Gastrocnemius medialis (tissue), 4 donors: ENCODE measurements at places on chromosomes 1 and 21. TPM values are rescaled to one million over a fixed set of nuclear protein-coding genes. Genes with fewer than 3 reads are reported as not detected.

- DNase-seq: peak; percentile 43
Observed at GRCh38 chr1:111275079-111275478, 15.6 kb upstream of the CHIA start.

- no peak for DNase-seq
Observed at GRCh38 chr1:72006092-72006491, 276.2 kb downstream of the NEGR1 start.

Gene LCE3E
- total RNA-seq: not detected

Gene RNU1-4
- total RNA-seq: not detected

Gene CD1E
- not detected for total RNA-seq
